ENCODE measurements at places on chromosomes 4 and X.

- DNase-seq, result no peak
Observed at GRCh38 chr4:31237233-31237632, 517.1 kb downstream of the PCDH7 start.

- peak; percentile 79 for DNase-seq
Observed at GRCh38 chr4:47213971-47214370, 182.6 kb downstream of the GABRB1 start.

DNA sequence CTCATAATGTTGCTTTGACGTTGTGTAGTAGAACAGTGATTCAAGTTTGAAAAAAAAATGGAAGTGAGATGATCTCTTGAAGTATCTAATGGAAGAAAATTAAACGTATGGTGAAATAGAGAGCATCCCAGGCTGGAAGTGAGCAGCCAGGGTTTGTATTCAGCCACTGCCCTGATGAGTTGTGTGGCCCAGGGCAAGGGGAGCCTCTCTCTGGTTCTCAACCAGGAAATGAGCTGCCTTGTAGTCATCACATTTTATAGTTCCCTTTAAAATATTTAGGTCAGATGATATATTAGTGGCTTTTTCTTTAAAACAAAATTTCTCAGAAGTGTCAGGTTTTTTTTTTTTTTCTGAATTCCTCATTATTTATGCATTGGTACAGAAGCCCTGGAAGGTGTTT lies 150.3 kb downstream of the GPAT3 start:
- DNase-seq, result peak; percentile 15

- no peak for DNase-seq
Observed at GRCh38 chr4:76216975-76217814, 3.6 kb upstream of the SCARB2 start.

Measured in adipocyte (in vitro differentiated cells).